Adrenal gland (tissue), 19 donors: ENCODE measurements at places on chromosomes 3 and 15.

DNA sequence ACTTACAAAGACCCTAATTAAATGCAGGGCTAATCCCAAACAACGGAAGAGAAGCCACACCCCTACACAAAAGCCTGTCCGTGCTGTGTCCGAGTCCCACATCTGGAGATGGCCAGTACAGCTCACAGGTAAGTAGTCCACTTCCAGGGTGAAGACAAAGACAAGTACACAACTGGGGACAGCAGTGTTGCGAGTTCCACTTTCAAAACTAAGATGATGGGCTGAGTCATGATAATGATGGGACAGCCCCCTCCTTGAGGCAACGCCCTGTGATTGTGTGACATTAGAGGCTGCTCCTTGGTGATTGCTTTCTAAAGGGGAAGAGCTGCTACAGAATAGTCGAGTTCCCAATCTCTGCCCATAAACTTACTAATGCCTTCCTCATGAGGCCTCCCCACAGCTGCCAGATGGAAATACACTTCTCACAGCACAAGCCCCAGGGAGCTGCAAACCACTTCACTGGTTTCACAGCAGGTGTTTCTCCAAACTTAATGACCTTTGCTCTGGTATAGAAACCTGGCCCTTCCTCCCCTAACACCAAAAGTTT lies 27.6 kb downstream of the RFT1 start:
- no peak for DNase-seq

DNA sequence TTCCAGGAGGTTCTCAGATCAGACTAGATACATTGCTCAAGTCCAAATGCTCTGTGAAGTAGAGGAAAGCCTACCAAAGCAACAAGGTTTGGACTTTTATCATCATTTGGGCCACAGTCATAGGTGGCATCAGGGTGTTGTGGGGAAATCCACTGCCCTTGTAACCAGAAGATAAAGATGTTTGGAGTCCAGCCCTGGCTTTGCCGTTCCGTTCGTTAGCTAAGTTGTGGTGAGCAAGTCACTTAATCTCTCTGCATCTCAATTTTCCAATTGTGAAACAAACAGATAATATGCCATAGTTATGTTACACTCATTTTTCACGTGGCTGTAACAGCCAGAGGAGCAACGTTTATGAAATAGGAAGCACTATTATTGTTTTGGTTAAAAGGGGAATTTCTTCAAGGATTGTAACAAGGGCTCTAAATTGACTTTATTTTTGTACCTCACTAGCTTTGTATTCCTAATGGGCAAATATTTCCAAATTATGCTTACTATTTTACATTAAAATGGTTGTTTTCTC lies 125.6 kb downstream of the CD47 start:
- DNase-seq: no peak

DNA sequence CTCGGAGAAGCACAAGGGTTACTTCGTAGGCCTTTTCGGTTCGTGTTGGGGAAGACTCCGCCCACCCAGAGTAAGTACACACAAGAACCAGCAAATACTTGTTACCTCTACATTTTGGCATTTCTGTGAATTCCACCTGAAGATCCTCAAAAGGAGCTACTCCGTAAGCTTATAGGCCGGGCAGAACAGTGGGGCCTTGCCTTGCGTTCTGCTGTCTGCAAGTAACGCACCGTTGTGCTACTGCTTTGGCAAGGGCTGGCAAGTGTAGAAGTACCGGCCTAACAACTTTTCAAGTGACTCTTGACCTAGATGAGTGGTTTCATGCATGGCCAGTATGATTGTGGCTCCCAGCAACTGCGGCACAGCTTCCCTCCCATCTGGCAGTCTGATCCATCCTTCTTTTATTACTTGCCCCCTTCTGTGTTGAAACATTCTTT lies 6.4 kb upstream of the DNAAF4 start:
- DNase-seq: no peak

GRCh38 chr3:159057621-159058020 lies 255.8 kb downstream of the MFSD1 start:
- no peak for DNase-seq

DNA sequence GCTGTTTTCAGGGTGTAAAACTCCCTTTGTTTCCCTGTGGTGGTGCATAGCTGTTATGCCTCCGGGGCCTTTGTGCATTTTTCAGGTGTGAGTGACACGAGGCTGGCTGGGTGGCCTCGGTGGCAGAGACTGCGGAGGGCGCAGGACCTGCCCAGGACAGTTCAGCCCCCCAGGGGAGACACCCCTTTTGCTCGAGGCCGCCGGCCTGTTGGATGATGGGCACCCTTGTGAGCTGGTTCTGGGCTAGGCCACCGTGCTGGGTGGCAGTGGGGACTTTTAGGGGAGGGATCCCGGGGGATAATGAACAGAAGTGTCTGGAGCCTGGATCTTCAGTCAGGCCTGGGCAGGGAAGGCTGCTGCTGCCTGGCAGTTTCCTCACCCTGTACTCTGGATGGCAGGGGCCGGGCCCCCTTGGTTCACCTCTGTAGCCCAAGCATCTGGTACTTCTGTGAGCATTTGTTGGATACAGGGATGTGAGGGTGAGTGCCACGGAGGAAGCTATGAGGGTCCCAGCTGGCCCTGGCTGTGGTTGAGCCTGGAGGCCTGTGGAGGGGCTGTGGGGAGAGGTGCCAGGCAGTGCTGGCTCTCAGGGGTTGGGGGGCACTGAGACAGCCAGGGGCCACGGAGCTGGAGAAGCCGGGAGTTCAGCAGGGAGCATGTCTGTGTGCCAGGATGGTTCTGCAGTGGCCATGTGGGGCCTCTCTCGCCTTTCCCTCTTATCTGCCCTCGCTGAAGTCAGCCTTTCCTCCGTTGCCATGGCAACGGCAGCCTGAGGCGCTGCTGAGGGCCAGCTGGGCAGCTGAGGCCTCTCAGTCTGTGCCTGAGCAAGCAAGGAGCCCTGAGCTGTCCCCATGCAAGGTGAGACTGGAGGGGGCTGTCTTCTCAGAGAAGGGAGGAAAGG lies 49.0 kb downstream of the KY start:
- DNase-seq: peak; percentile 67

DNA sequence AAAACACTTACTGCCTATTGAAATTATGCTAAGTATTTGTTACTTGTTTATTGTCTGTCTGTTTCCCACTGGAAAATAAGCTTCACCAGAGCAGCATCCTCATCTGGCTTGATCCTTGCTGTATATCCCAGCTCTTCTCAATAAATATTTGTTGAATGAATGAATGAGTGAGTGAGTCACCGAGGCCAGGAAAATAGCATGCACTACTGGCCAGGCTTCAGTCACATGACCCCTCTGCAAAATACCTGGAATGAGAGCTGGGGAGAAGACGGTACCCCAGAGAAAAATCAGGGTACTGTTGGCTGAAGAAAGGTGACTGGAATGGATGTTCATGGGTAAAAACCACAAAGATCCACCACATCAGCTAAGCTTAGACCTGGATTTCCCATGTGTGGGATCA lies 331.9 kb downstream of the SHQ1 start:
- DNase-seq: no peak

GRCh38 chr3:138774529-138775253 lies 60.0 kb downstream of the PIK3CB start:
- DNase-seq: peak; percentile 36

GRCh38 chr3:78507196-78507984 lies 1260.4 kb downstream of the ROBO1 start:
- no peak for DNase-seq

GRCh38 chr3:127680798-127681221 lies 8.1 kb downstream of the ABTB1 start:
- peak; percentile 48 for DNase-seq

- no peak for DNase-seq
Observed at GRCh38 chr15:33067456-33067855, 127.1 kb downstream of the FMN1 start.

DNA sequence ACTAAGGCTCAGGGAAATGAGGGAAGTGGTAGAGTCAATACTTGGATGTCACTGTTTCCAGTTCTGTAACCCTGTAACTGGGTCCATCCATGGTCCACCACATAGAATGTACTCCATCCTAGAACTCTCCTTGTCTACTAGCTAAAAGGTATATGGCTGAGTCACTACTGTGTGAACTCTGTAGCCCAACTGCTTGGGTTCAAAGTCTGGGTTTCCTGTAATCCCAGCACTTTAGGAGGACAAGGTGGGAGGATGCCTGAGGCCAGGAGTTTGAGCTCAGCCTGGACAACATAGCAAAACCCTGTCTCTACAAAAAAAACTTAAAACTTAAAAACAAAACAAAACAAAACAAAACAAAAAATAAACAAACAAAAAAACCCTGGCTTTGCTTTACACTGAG lies 5.3 kb upstream of the DIS3L start:
- no peak for DNase-seq

GRCh38 chr3:52856666-52857065 lies 21.8 kb upstream of the MUSTN1 start:
- no peak for DNase-seq

- no peak for DNase-seq
Observed at GRCh38 chr3:126617571-126617970, 37.4 kb downstream of the TXNRD3 start.

DNA sequence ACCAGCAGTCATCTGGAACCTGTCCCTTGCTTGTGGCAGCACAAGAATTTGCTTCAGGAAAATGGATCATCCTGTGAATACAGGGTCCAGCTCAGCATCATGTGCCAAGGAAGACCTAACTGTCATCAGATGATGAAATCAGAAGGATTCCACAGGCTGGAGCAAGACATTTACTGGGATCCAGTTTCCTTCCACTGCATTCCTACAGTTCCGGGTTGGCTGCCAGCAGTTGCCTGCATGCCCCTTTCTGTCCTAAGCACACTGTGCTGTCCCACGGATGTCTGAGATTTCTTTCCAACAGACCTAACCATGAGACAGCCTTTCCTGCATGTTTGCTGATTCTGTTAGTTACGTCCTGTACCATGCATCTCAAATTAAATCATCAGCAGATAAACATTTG lies 140.7 kb downstream of the IMPG2 start:
- no peak for DNase-seq

DNA sequence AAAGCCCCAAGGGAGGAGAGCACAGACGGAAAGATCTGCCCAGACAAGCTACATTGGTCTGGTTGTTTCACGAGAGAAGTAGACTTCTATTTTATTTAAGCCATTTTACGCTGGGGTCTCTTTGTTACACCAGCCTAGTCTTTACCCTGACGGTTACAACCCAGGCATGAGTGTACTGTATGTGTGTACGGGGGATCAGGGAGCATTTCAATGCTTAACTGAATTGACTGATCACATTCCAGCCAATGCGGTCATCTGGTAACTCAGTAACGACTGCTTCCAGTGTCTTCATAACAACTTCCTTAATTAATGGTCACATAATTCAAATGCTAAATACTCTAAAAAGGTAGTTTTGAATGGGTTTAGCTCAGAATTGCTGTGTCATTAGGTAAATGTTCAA lies 288.6 kb downstream of the FOXP1 start:
- no peak for DNase-seq

DNA sequence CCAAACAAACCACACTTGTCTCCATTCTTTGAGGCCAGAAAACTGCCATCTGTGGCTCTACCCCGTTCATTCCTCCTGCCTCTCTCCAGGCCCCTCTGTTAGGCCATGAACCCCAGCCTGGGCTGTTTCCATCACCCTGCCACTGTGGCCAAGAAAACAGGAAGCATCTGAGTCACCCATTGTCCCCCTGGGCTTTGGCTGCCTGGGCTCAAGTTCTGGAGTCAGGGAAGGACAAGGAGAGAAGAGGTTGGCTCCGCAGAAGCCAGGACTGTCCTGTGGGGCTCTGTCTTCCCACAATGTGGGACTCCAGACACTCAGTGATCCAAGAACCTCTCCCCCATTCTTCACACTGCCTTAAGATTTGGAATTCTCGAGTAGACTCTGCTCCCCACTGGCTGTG lies 14.8 kb upstream of the LCTL start:
- DNase-seq: no peak

DNA sequence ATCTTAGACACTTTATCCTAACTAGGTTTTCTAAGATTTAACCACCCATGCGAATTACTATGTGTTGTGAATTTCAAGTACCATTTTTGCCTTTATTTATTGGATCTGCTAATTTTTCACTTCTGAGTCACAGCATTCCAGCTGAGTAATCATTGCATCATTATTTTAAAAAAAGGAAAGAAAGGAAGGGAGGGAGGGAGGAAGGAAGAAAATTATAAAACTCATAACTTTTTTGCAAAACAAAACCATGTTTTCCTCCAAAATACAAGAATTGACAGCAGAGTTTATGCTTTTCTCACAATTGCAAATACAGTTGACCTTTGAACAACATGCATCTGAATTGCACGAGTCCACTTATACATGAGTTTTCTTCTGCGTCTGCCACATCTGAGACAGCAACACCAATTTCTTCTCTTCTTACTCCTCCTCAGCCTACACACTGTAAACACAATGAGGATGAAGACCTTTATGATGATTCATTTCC lies 651.4 kb upstream of the NECTIN3 start:
- DNase-seq: no peak

GRCh38 chr15:76973362-76973743 lies 21.6 kb upstream of the PSTPIP1 start:
- DNase-seq: no peak

DNA sequence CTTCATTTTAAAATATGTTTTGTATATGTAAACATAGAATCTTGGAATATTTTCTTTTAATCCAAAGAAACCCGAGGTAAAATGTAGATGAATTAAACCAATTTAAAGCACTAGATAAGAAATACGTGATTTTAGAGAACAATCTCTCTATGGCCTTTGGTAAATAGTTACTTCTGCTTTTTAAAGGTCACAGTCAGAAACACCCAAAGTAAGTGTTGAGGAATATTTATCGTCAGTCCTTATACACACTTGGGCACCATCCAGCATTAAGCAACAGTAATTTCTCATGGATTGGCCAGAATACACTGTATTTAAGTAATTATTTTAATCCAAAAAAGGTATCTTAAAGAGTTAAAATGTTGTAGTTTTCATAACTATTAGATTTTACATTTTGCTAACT lies 713.2 kb downstream of the NLGN1 start:
- no peak for DNase-seq

DNA sequence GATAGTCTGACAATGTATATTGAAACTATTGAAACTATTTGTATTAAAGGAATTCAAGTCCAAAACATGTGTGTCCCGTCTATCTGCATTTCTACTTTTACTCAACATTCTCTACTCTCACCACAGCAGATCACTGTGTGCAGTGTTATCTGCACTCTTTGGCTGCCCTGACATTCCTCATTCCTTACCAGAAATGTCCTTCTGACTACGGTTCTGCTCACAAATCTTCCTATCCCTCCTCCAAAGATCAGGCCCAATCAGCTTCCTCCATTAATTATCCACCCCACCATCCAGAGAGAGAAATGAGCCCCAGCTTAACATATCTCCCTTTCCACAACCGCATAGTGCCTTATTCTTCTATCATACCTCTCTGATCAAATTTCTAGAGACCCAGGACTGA lies 94.7 kb downstream of the TBL1XR1 start:
- no peak for DNase-seq

- DNase-seq: no peak
Observed at GRCh38 chr3:154422694-154423093, 7.3 kb downstream of the GPR149 start.

DNA sequence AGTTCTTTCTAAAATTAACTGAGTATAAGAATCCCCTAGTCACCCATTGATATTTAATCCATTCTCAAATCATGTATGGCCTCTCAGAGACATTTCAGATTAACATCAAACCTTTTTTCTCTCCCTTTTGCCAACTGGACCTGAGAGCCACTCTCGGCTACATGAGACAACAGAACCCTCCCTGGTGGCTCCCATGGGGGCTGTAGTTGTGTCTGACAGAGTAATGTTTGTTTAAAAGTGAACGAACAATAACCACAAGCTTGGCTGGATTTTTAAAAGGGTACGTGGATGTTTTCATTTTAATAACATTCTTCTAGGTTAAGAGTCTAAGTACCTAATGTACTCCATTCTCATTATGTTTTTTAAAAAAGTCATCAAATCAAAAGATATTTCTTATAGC lies 37.1 kb downstream of the P3H2 start:
- DNase-seq: no peak
